ENCODE measurements at places on chromosomes 4 and X.

- no peak for DNase-seq
These were observed 34.1 kb upstream of the ENOX2 start for GRCh38 chrX:130937101-130937500.

- DNase-seq: no peak
These were observed 43.6 kb downstream of the CD99L2 start for GRCh38 chrX:150854856-150855255.

- DNase-seq: no peak
These were observed 142.9 kb upstream of the SFRP2 start for GRCh38 chr4:153931804-153932203.

GRCh38 chr4:1192091-1192492, 19.7 kb upstream of the SPON2 start:
- no peak for DNase-seq

- no peak for DNase-seq
These were observed 21.4 kb downstream of the GAB3 start for GRCh38 chrX:154729439-154729838.

DNA sequence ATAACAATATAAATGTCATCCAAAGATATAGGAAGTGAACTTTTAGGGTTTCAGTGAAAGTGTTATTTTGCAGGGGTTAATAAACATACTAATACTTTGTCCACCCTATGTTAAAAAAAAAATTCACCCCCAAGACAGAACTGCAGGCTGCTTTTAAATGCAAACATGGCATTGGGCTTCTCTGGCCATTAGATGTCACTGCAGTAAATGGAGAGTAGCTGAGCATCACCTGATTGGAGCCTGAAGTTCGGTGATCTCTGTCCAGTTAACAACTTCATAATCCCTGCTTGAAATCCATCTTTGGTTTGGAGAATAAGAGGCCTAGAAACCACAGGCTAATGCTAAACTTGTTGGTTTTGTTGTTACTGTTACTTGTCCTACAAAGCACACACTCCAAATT, 18.7 kb downstream of the SLC25A43 start:
- DNase-seq: no peak

GRCh38 chrX:41956027-41956426, 32.7 kb upstream of the CASK start:
- DNase-seq: no peak

DNA sequence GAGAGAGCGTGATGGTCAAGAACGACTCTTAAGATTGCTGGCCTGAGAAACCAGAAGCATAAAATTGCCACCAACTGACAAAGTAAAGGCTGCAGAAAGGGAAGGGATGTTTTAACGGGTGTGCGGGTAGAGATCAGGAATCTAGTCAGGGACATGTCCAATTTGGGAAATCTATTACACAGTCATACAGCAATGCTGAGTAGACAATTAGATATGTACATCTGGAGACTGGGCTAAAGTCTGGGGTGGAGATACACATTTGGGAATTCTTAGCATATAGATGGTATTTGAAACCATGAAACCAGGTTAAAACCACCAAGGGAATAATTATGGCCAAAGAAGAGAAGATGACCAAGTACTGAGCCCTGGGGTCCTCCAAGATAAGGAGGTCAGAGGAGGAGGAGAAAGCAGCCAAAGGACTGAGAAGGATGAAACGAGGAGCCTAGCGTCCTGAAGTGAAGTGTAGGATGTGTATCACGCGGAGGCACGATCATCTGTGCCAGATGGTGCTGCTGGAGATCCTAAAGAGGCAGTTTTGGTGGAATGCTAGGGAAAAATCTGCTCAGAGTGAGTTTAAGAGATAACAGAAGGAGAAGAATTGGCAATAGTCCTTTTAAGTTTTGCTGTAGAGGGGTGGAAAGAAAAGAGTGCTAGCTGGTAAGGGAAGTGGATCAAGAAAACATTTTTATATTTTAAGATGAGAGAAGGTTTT, 36.5 kb downstream of the SEC24D start:
- DNase-seq: no peak

DNA sequence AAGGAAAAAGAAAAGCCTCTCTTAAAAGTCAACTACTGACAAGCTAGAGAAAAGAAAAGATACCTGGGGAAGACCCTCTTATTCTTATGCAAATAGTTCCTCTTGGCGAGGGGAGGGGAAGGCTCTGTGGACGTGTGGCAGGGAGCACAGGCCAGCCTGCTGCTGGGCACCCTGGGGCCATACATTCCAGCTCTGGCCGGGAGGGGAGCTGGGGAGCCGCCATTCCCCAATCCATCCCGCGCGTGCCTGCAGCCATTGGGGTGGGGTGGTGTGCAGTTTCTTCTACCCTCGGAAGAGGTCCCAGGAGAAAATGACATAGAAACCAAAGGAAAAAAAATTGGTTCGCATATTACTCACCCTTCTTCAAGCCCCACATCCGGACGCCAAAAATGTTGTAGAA, 1496.4 kb downstream of the RPA4 start:
- DNase-seq: no peak

DNA sequence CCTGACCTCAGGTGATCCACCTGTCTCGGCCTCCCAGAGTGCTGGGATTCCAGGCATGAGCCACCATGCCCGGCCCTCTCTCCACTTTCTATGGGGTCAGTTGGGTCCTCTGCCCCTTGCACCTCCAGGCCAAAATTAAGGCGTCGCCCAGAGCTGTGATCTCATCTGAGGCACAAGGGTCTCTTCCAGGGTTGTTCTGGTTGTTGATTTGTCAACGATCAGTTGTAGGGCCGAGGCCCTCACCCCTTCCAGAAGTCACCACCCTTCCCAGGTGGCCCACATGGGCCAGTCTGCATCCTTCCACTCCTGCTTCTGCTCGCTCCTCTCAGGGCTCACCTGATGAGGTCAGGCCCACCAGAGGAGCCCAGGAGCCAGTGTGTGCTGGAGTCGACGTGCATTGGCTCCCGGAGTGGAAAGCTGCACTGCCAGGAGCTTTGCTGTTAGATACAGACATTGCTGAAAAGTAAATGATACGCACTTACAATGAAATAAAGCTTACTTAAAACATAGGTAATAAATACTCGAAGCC, 14.3 kb upstream of the TMEM271 start:
- DNase-seq: no peak

DNA sequence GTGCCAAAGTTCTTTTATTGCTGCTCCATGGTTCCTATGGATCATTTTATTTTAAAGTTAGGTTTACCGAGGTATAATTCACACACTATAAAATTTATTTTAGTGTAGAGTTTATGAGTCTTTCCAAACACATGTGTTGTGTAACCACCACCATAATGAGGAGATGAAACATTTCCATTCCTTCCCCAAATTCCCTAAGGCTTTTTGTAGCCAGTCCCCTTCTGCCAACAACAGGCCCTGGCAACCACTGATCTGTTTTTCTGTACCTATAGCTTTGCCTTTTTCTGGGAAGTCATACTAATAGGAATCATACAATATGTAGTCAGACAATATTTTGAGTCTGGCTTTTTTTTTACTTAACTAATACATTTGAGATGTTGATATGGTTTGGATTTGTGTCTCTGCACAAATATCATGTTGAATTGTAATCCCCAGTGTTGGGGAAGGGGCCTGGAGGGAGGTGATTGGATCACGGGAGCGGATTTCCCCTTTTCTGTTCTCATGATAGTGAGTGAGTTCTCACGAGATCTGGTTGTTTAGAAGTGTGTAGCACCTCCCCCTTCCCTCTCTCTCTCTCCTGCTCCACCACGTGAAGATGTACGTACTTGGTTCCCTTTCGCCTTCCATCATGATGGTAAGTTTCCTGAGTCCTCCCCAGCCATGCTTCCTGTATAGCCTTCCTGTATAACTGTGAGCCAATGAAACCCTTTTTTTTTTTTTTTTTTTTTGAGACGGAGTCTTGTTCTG, 59.6 kb upstream of the DHX15 start:
- no peak for DNase-seq

GRCh38 chr4:124943145-124943889, 230.8 kb upstream of the ANKRD50 start:
- DNase-seq: no peak

DNA sequence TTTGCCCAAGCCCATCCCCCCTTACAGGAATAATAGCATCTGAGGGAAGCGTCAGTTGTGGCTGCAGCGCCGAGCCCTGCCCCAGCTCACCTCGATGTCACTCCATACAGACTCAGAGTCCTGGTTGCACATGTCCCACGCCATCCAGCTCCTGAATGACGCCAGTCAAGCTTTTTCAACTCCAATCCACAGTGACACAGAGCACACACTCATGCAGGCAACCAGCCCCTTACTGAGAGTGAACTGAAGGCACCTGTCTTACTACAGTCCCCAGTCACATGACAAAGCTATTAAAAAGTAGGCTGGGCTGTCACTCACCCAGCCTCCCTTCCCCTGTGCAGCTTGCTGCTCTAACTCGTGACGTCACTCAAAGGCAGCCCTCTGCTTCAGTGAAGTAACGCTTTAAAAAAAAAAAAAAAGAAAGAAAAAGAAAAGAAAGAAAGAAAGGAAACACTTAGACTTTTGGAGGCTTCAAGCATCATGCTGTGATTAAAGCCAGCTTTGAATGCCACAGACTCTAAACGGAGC, at the start of gene PPARGC1A:
TSS of gene PPARGC1A (minus strand) at position 234 of the 528 bp plus-strand sequence. CDS start at position 144, 90 bp downstream.
- no peak for DNase-seq

DNA sequence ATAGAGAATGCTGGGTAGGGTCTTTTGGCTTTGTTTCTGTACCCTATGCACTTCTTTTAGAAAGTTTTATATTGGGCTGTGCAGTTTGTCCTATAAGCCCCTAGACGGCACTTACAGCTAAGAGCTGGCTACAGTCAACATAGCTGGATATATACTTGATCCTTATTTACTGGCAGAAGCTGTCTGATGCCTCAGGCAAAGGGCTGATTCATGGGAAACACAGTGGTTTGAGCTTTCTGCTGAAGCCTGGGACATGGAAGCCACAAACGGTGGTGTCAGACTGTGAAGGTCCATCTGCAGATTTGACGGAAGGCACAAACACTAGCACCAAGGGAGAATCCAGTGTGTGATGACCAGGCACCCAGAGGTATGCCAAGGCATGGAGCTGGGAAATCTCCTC, 608.4 kb downstream of the ANKRD50 start:
- DNase-seq: no peak

- no peak for DNase-seq
These were observed 62.4 kb downstream of the NBDY start for GRCh38 chrX:56791456-56791855.

DNA sequence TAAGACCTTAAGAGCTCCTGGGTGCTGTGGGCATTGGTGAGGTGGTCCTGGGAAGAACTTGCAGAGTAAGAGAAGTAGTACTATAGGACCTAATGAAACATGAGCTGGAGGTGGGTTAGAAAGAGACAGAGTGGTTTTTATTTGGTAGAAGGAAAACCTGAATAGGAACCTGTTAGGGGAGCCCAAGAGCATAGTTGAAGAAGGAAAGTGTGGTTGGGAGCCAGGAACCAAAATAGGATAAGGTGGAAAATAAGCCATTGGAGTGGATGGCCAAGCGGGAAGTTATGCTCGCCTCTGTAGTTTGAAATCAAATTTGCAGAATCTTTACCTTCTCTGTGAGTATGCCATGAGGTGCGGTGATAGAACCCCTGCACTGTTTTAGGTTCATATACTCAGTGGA, 26.7 kb downstream of the GAB1 start:
- no peak for DNase-seq

GRCh38 chr4:83561381-83561780, 25.5 kb downstream of the GPAT3 start:
- peak; percentile 64 for DNase-seq

- DNase-seq: no peak
These were observed 1540.1 kb upstream of the PCDH10 start for GRCh38 chr4:131609039-131609438.

DNA sequence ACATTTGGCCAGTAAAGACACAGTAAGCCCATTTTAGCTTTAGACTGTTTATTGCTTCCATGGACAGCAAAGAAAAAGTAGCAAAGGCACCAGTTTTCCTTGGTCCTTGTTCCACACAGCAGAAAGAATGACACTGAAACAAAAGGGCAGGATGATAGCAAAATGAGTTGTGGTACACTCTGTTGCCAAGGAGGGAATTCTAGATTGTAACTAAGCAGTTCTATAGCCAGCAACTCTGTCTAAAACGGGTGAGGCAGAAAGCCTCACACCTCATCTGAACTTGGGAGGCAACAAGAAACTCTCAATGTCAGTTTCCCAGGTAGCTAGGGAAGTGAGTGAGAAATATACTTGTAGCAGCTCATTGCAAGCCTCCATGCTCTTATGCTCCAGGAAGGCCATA, 39.2 kb downstream of the BBS12 start:
- DNase-seq: no peak

DNA sequence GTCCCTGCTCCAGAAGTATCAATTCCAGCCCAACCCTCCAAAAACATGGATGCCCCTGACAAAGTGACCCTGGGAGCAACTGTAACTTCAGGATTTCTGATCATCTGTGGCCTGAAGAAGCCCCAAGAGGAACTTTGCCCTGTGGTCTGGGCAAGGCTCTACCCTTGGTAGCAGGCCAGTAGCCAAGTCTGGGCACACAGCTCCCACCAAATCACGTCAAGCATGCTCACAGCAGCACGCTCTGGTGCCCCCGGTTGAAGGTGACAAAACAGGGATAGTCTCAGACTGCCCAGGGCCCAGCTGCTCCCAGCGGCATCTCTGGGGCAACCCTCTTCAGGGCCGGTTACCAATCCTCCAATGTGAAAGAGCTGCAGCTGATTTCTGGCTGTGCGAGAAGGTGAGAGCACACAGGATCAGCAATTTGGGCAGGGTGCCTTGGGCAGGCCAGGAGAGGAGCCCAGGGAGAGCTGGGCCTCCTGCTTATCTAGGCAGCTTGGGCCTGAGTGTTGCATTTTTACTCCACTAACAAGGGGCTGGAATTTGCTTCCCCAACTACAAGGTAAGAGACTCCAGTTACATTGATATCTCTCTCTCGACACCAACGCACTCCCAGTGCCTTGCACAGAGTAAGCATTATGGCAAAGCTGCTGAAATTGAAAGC, 418.1 kb downstream of the BCOR start:
- no peak for DNase-seq

GRCh38 chr4:36273276-36273675, 8.1 kb upstream of the DTHD1 start:
- DNase-seq: no peak

DNA sequence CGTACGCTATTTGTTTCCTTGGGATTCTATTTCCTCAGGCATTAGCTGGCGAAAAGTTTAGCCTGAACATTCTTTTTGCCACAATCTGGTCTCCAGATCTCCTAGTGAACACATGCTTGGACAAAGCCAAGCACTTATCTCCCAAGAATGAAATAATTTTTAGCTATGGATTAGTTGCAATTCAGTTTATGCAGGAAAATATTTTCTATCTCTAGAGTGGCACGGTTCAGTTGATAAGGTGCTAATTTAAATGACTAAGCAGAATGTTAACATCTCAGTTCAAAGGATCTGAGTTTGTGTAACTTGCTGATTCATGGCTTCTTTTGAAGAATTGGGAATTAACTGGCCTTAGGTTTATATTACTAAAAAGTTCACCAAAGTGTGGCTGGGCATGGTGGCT, 58.1 kb upstream of the JADE1 start:
- no peak for DNase-seq
